Testis (tissue), 5 donors: ENCODE measurements at places on chromosomes 7 and 10. TPM values are rescaled to one million over a fixed set of nuclear protein-coding genes. Genes with fewer than 3 reads are reported as not detected.

DNA sequence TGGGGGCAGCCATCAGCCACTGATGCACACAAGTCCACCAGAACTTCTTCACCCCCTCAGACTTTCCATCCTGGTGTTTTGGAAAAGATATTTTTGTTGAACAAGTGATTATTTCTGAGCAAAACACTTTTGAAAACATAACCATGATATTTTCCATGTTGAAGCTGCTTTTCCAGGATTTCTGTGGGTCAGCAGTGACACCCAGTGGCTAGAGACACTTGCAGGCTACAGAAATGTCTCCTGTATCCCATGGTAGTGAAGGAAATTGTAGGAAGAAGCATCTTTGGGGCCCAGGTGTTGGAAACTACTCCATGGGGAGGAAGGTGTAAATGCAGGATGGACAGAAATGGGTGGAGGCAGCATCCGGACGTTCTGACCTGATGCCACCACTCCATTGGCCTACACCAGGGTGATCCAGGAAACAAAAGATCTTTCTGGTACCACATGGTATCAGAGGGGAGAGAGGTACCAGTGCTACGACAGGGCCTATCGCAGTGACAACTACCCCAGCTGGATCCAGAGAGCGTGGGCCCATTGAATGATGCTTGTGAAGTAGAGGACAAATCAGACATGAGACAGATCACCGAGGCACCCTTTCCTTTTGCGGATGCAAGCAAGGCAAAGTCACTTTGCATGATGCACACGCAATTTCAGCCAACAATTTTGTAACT lies 111.7 kb upstream of the COBL start:
- no peaks in the 10 kb centered on the region for H3K36me3 ChIP-seq
- H3K27me3 ChIP-seq = no peaks in the 10 kb centered on the region
- H3K4me1 ChIP-seq = no peaks in the 10 kb centered on the region
- H3K4me3 ChIP-seq = no peak overlapping the region
- no peak overlapping the region for H3K27ac ChIP-seq

DNA sequence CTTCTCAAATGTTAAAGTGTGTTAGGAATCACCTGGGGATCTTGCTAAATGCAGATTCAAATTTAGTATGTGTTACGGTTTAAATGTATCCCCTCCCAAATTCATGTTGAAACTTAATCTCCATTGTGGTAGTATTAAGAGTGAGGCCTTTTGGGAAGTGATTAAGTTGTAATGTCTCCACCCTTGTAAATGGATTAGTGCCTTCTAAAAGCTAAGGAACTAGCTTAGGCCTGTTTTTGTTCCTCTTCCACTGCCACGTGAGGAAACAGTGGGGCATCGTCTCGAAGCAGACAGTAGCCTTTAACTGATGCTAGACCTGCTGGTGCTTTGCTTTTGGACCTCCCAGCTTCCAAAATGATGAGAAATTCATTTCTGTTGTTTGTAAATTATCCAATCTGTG lies 52.3 kb upstream of the SEMA3D start:
- no peak overlapping the region for H3K4me3 ChIP-seq
- H3K27ac ChIP-seq = no peak overlapping the region
- H3K27me3 ChIP-seq = no peaks in the 10 kb centered on the region
- DNase-seq = no peak

- no peak overlapping the region for H3K27ac ChIP-seq
- no peaks in the 10 kb centered on the region for H3K4me1 ChIP-seq
- H3K27me3 ChIP-seq = no peaks in the 10 kb centered on the region
- no peaks in the 10 kb centered on the region for H3K36me3 ChIP-seq
- no peak overlapping the region for H3K4me3 ChIP-seq
Measured at GRCh38 chr10:52353960-52354394, 39.9 kb downstream of the DKK1 start.

DNA sequence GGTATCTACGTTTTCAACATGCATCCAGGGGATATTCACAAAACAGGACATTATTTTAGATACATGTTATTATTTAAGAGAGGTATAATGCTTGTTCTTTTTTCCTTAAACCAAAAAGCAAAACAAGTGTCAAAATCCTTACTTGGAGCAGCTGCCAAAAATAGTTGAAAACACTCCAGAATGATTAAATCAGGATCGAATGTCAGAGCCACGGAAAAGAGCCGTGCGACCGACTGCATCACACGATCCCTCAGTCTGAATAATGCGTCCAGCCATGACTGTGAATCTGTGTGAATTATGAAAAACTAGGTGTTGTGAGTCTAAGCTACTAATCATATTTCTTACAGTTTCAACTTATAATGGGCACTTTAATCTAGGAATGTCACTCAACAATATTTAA lies 126.0 kb downstream of the PARD3 start:
- no peak for DNase-seq
- H3K27me3 ChIP-seq = no peaks in the 10 kb centered on the region
- no peak overlapping the region for H3K27ac ChIP-seq
- H3K4me1 ChIP-seq = no peaks in the 10 kb centered on the region
- no peaks in the 10 kb centered on the region for H3K36me3 ChIP-seq

SPDYE9 gene
- 1.9 TPM for total RNA-seq

CYP3A4 gene
- total RNA-seq = 1.3 TPM

BICC1 gene
- total RNA-seq = 10.0 TPM

GRCh38 chr10:104077247-104077646 lies 8.4 kb downstream of the COL17A1 start:
- H3K36me3 ChIP-seq = no peaks in the 10 kb centered on the region
- DNase-seq = no peak
- no peak overlapping the region for H3K4me3 ChIP-seq
- H3K27ac ChIP-seq = no peak overlapping the region
- H3K27me3 ChIP-seq = no peaks in the 10 kb centered on the region

- no peaks in the 10 kb centered on the region for H3K36me3 ChIP-seq
- H3K4me3 ChIP-seq = no peak overlapping the region
- H3K4me1 ChIP-seq = no peaks in the 10 kb centered on the region
- no peak for DNase-seq
Measured at GRCh38 chr10:83522881-83523386, 616.4 kb upstream of the GHITM start.

CLRN3 gene
- total RNA-seq = not detected

GIMAP7 gene
- total RNA-seq = 3.1 TPM

DNA sequence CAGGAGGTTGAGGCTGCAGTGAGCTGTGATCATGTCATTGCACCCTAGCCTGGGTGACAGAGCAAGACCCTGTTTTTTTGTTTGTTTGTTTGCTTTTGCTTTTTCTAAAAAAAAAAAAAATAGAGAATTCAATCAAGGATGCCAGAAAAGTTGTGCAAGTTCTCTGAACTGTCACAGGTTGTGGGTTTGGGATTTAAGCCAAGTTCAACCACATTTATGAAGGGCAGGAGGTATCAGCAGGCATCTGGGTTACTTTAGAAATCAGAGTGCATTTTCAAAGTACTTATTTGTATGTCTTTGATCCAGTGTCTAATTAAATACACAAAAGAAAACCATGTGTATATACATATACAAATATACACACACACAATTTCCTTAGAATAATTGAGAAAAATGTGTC lies 151.2 kb upstream of the MINDY3 start:
- no peaks in the 10 kb centered on the region for H3K4me1 ChIP-seq
- H3K4me3 ChIP-seq = no peak overlapping the region
- no peaks in the 10 kb centered on the region for H3K36me3 ChIP-seq
- H3K27ac ChIP-seq = no peak overlapping the region

GRCh38 chr7:5295039-5296014 lies 12.6 kb downstream of the SLC29A4 start:
- no peaks in the 10 kb centered on the region for H3K27me3 ChIP-seq
- H3K4me1 ChIP-seq = no peaks in the 10 kb centered on the region
- no peaks in the 10 kb centered on the region for H3K36me3 ChIP-seq
- no peak overlapping the region for H3K27ac ChIP-seq
- no peak for DNase-seq
- no peak overlapping the region for H3K4me3 ChIP-seq

DNA sequence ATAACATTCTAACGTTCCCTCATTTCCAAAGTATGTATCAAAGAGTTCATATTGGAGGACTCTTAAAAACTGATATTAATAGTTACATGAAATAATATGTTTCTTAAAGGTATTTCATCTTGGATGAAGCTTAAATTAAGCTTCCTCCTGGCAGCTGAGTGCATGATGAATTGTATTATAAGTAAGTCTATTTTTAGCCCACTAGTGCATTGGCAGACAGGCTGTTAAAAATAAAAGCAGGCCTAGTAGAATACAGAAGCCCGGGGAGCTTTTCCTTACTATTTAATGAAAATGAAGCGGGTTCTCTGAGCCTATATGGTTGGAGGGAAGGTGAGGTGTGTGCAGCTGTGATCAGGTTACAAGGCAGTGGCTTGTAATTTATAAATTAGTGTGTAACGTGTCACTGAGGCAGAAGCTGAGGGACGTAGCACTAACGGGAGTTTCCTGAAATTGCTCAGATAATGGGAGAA lies 130.7 kb upstream of the KMT2E start:
- H3K4me3 ChIP-seq = no peak overlapping the region
- H3K27ac ChIP-seq = no peak overlapping the region
- H3K36me3 ChIP-seq = no peaks in the 10 kb centered on the region

ATG9B gene
- 29.7 TPM for total RNA-seq

DNA sequence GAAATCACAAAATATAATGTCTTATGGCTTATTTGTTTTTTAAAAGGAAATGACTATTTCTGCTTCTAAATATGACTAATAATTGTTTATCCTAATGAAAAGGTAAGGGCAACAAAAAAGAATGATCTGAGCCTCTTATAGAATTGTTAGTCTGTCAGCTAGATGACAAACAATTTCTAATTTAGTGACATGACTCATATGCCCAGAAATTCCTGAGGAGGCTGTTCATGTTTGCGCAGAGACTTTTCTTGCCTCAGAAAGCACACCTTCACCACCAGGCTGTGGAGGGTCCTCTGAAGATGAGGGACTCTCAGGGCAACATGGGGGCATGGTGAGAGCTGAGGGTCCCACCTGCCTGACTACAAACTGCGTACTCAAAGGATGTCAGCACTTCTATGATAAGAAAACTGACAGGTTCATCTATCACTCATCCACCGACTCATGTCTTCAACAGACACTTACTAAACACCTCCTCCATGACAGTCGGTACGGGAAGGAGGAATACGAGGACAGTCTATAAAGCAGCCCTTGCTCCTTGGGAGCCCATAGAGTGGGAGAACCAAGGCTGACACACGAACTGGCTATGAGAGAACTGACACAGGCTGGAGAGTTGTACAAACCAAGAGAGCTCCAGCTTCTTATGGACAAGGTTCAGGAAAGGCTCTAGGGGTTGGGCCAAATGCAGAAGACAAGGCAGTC lies 102.0 kb downstream of the PKD1L1 start:
- no peak overlapping the region for H3K4me3 ChIP-seq
- DNase-seq = no peak
- H3K4me1 ChIP-seq = no peaks in the 10 kb centered on the region
- no peaks in the 10 kb centered on the region for H3K27me3 ChIP-seq

GRCh38 chr7:120792091-120792860 lies 65.7 kb downstream of the TSPAN12 start:
- H3K27me3 ChIP-seq = no peaks in the 10 kb centered on the region
- H3K4me3 ChIP-seq = no peak overlapping the region
- no peaks in the 10 kb centered on the region for H3K36me3 ChIP-seq
- H3K4me1 ChIP-seq = no peaks in the 10 kb centered on the region

GRCh38 chr10:110414548-110415309 lies 83.0 kb upstream of the DUSP5 start:
- H3K27me3 ChIP-seq = no peaks in the 10 kb centered on the region
- H3K4me1 ChIP-seq = no peaks in the 10 kb centered on the region
- H3K4me3 ChIP-seq = no peak overlapping the region
- DNase-seq = no peak

- H3K4me3 ChIP-seq = no peak overlapping the region
- no peaks in the 10 kb centered on the region for H3K27me3 ChIP-seq
- no peaks in the 10 kb centered on the region for H3K4me1 ChIP-seq
- DNase-seq = no peak
- no peaks in the 10 kb centered on the region for H3K36me3 ChIP-seq
Measured at GRCh38 chr7:135001390-135002165, 15.3 kb downstream of the AGBL3 start.

DNA sequence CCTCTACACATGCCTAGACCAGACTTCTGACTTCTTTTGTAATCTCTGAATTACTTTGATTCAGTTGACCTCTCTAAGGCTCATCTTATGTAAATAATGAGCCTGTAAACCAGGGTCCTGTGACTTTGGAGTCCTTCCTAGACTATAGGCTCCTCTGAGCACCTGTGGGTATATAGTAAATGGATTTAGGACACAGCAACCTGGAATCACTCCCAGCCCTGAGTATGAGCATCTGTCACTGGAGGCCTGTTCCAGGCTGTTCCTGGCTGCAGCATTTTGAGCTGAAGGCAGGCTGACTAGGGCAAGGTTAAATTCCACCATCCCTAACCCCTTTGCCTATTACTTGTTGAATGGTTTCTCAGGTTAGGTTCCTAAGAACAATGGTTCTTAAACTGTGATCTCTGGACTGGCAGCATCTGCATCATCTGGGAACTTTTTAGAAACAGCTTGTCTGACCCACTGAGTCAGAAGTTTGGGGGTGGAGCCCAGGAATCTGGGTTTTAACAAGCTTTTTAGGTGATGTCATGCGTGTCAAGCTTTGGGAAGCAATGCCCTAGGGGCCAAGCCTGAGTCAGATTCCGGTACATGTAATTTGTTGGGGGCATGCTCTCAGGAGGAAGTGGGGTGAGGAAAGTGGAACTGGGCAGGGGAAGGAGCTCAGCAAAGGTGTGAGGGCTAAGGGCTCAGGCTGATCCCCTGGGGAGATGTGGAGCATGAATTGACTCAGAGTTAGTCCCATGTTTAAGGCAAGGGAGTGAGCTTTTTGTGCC lies 28.2 kb downstream of the MINDY4 start:
- no peak overlapping the region for H3K4me3 ChIP-seq
- no peaks in the 10 kb centered on the region for H3K27me3 ChIP-seq
- no peak for DNase-seq
- peaks cover 11% of the 10 kb centered on the region for H3K4me1 ChIP-seq
- no peaks in the 10 kb centered on the region for H3K36me3 ChIP-seq

DNA sequence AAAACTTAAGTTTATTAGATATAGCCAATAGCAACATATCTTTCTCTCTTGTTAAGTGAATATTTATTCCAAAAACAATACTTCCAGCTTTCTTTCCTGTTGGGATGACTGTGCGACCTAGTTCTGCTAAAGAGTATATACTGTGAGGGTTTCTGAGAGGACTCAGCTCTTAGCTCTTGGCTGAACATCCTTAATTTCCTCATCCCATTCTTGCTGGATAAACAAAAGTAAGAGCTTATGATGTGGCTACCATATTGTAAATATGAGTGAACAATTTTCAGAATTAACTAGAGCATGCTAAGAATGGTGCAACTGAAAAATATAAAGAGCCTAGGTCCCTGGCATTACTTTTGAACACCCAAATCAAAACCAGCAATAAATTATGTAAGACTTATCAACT lies 279.5 kb upstream of the GNAI1 start:
- no peak for DNase-seq
- no peak overlapping the region for H3K4me3 ChIP-seq
- H3K36me3 ChIP-seq = no peaks in the 10 kb centered on the region
- H3K4me1 ChIP-seq = no peaks in the 10 kb centered on the region
- H3K27ac ChIP-seq = no peak overlapping the region

DNA sequence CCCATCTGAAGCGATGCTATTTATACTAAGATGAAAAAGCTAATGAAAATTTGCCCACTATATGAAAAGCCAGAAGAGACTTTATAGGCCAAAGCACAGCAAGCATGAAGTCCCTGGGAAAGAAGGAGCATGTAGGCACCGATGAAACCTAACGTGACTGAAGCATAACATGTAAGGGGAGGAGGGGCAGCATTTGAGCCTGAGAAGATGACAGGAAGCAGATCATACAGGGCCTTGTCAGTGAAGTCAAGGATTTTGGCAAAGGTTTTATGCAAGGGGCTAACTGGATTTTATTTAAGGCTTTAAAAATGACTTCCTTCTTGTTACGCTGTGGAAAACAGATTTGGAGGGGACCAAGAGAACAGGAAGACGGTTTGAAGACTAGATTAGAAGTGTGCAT lies 744.0 kb downstream of the PHTF2 start:
- no peak for DNase-seq
